Ovary (tissue), 10 donors: ENCODE measurements at places on chromosomes 1 and 21. TPM values are rescaled to one million over a fixed set of nuclear protein-coding genes. Genes with fewer than 3 reads are reported as not detected.

- no peaks in the 10 kb centered on the region for H3K27me3 ChIP-seq
- no peak for DNase-seq
- H3K27ac ChIP-seq: no peak overlapping the region
- no peaks in the 10 kb centered on the region for H3K36me3 ChIP-seq
- peaks cover 10% of the 10 kb centered on the region for H3K4me1 ChIP-seq
These were observed 145.8 kb upstream of the ERRFI1 start for GRCh38 chr1:8171751-8172464.

DNA sequence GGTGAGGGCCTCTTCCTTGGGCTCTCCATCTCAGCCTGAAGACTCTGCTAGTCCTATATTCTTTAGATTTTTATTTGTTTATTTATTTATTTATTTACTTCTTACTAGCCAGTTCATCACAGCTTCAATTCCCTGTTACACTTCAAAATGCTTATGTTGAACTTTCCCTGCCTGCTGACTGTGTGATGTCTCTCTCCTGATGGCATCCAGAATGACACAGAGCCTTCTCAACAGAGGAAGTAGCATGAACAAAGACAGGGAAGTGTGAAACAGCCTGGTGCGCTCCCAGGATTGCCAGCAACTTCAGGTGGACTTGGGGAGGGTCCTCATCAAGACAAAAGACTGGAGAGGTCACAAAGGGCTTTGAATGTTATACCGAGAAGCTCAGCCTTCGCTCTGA lies 4.3 kb upstream of the IPO13 start:
- no peak overlapping the region for H3K27ac ChIP-seq
- H3K36me3 ChIP-seq: no peaks in the 10 kb centered on the region
- no peak for DNase-seq
- no peak overlapping the region for H3K4me3 ChIP-seq
- H3K4me1 ChIP-seq: peaks cover under 1% of the 10 kb centered on the region
- no peaks in the 10 kb centered on the region for H3K27me3 ChIP-seq

- H3K27me3 ChIP-seq: no peaks in the 10 kb centered on the region
- H3K36me3 ChIP-seq: no peaks in the 10 kb centered on the region
- DNase-seq: no peak
These were observed 57.5 kb upstream of the KIAA0040 start for GRCh38 chr1:175250027-175250426.

- DNase-seq: no peak
- H3K36me3 ChIP-seq: no peaks in the 10 kb centered on the region
- H3K27ac ChIP-seq: no peak overlapping the region
- H3K4me1 ChIP-seq: peaks cover 5% of the 10 kb centered on the region
- H3K27me3 ChIP-seq: no peaks in the 10 kb centered on the region
These were observed 23.6 kb upstream of the DUSP10 start for GRCh38 chr1:221765527-221765926.

- H3K4me1 ChIP-seq: no peaks in the 10 kb centered on the region
- no peak for DNase-seq
- H3K36me3 ChIP-seq: no peaks in the 10 kb centered on the region
- no peaks in the 10 kb centered on the region for H3K27me3 ChIP-seq
These were observed 22.8 kb downstream of the LHX4 start for GRCh38 chr1:180252638-180253536.

GRCh38 chr1:69413129-69413528 lies 154.6 kb upstream of the LRRC7 start:
- H3K36me3 ChIP-seq: no peaks in the 10 kb centered on the region
- no peak for DNase-seq

GRCh38 chr1:52659851-52660596 lies 27.1 kb downstream of the SHISAL2A start:
- H3K27me3 ChIP-seq: no peaks in the 10 kb centered on the region
- no peak overlapping the region for H3K27ac ChIP-seq
- no peak for DNase-seq

- no peak for DNase-seq
- no peak overlapping the region for H3K4me3 ChIP-seq
- no peak overlapping the region for H3K27ac ChIP-seq
- no peaks in the 10 kb centered on the region for H3K36me3 ChIP-seq
- H3K4me1 ChIP-seq: no peaks in the 10 kb centered on the region
These were observed 143.0 kb downstream of the ELAVL4 start for GRCh38 chr1:50251702-50252101.

GRCh38 chr1:165862448-165862847 lies 35.0 kb downstream of the UCK2 start:
- no peak overlapping the region for H3K4me3 ChIP-seq
- no peak for DNase-seq
- no peak overlapping the region for H3K27ac ChIP-seq

- peak within 1 kb of the TSS; percentile 23 for H3K4me3 ChIP-seq
- H3K27ac ChIP-seq: no peak within 1 kb of the TSS
- H3K4me1 ChIP-seq: peaks cover 2% of the 10 kb centered on the region
- H3K27me3 ChIP-seq: no peaks in the 10 kb centered on the region
These were observed at the start of gene CHD5 for GRCh38 chr1:6180268-6180706. Gene CHD5 (minus strand): TSS chr1:6180321. CDS start chr1:6180023, 298 bp downstream.

GRCh38 chr1:229127301-229127700 lies 143.6 kb upstream of the RAB4A start:
- H3K4me1 ChIP-seq: no peaks in the 10 kb centered on the region
- H3K27ac ChIP-seq: no peak overlapping the region
- no peak for DNase-seq
- H3K4me3 ChIP-seq: no peak overlapping the region
- no peaks in the 10 kb centered on the region for H3K36me3 ChIP-seq
- H3K27me3 ChIP-seq: no peaks in the 10 kb centered on the region

DNA sequence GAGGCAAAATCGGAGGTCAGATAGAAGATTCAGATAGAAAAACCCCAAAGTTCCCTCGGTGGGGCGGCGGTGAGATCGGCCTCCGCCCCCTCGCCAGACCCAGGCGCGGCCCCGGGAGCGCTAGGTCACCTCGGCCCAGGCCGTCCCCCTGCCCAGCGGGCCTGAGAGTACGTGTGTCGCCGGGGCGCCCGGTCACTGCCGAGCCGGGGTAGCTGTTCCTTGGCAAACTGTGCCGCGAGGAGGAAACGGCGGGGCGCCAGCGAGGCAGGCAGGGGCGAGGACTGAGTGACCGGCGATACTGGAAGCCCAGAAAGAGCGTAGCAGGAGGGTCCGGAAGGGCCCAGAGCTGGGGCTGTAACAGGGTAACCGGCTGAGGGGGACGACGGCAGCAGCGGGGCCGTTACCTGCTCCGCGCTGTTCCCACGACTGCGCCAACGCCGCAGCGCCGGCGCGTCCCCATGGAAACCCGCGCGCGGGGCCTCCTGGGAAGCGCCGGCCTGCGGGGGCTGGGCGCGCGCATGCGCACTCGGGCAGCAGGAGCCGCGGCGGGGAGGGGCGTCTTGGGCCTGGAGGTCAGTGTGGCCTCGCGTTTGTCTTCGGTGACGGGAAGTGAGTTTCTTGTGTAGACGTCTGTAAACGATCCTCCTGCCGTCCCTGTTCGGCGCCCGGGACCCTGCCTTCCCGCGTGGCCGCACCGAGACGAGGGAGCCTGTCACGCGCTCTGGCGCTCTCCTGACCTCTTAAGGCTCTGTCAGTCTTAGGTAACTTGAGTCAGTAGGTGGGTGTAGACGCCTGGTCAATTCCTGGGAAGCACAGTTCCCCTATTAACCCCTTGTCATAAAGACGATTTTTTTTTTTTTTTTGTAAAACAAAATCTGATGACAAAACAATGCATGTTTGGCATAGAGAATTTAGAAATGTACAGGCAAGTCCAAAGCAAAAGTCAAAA lies at the start of gene LCA5L:
TSS of gene LCA5L (minus strand) at position 458 of the 949 bp plus-strand sequence. CDS start 17,285 bp downstream, outside the sequence.
- no peaks in the 10 kb centered on the region for H3K27me3 ChIP-seq
- peak within 1 kb of the TSS; percentile 76 for H3K27ac ChIP-seq
- H3K36me3 ChIP-seq: no peaks in the 10 kb centered on the region
- peak; percentile 95 for DNase-seq
- peaks cover 4% of the 10 kb centered on the region for H3K4me1 ChIP-seq

DNA sequence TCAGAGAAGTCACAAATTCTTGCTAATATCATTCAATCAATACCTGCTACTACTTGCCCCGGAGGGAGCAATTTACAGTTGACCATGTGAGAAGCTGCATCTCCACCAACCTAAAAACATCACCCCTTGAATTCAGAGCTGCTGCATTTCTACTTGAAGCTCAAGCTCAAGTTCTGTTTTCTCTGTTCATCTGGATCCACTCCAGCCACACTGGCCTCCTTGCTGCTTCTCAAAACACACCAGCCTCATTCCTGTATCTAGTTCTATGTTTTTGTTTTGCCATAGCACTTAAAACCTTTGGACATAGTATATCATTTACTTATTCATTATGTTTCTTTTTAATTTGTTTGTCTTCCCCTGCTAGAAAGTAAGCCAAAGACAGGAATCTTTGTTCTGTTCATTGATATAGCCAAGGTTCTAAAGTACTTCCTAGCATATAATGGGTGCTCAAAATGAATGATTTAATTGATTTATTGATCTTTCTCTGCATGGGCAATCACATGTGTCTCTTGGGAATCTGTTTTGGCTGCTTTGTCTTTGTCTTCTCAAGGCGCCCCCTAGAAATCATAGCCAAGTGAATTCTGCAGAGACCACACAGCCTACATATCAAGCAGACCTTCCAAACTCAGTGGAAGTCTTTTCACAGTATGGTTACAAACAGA lies 23.6 kb downstream of the SYF2 start:
- H3K36me3 ChIP-seq: no peaks in the 10 kb centered on the region
- H3K4me1 ChIP-seq: no peaks in the 10 kb centered on the region
- DNase-seq: no peak

DNA sequence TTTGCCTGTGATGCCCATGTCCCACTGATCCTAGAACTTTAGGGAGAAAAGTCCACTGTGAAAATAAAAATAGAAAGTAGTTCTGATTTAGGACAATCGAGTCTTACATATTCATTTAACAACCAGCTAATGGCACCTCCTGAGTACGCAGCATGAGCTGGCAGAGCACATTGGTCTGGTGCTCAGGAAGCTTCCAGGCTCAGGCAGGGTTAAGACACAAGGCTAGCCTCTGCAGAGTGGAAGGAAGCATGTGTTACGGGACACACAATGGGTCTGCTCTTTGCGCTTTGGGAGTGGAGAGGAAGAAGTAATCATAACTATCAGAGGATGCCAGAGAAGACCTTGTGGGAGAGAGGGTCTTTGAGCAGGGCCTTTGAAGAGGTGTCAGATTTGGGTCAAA lies 4.2 kb upstream of the KLHDC8A start:
- H3K4me3 ChIP-seq: no peak overlapping the region
- H3K27me3 ChIP-seq: no peaks in the 10 kb centered on the region
- peak overlapping the region; percentile 84 for H3K27ac ChIP-seq
- no peaks in the 10 kb centered on the region for H3K36me3 ChIP-seq

GRCh38 chr1:157415661-157416060 lies 136.7 kb downstream of the FCRL5 start:
- no peaks in the 10 kb centered on the region for H3K4me1 ChIP-seq
- no peak for DNase-seq
- no peak overlapping the region for H3K27ac ChIP-seq

GRCh38 chr1:11204396-11205190 lies 15.4 kb downstream of the ANGPTL7 start:
- no peak overlapping the region for H3K4me3 ChIP-seq
- peaks cover 3% of the 10 kb centered on the region for H3K4me1 ChIP-seq
- H3K36me3 ChIP-seq: no peaks in the 10 kb centered on the region
- DNase-seq: no peak
- no peak overlapping the region for H3K27ac ChIP-seq

GRCh38 chr1:109275706-109276345 lies 7.1 kb downstream of the PSRC1 start:
- no peaks in the 10 kb centered on the region for H3K4me1 ChIP-seq
- H3K36me3 ChIP-seq: no peaks in the 10 kb centered on the region
- no peak overlapping the region for H3K27ac ChIP-seq
- no peak for DNase-seq

DNA sequence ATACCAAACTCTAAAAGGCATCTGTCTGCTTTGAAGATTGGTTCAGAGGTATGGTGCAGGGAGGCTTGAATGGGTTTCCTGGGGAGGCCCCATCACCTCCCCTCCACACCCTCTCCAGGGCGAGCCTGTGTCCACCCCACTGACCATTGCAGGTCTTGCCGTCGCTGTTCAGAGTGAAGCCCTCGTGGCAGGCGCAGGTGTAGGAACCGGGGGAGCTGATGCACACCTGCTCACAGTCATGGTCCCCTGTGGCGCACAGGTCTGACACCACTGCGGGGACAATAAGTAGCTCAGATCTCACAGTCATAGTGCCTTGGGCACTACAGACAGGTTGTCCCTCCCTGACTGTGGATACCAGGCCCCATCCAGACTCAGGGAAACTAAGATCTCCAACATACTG lies 6.7 kb downstream of the MATN1 start:
- no peaks in the 10 kb centered on the region for H3K36me3 ChIP-seq
- H3K27me3 ChIP-seq: no peaks in the 10 kb centered on the region
- no peak for DNase-seq
- no peak overlapping the region for H3K27ac ChIP-seq

DNA sequence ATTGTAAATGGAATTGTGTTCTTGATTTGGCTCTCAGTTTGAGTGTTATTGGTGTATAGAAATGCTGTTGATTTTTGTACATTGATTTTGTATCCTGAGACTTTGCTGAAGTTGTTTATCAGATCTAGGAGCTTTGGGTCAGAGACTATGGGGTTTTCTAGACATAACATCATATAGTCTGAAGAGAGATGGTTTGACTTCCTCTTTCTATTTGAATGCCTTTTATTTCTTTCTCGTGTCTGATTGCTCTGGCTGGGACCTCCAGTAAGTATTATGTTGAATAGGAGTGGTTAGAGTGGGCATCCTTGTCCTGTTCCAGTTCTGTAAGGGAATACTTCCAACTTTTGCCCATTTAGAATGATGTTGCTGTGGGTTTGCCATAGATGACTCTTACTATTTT lies 39.1 kb upstream of the ANGPTL1 start:
- H3K36me3 ChIP-seq: no peaks in the 10 kb centered on the region
- H3K27ac ChIP-seq: no peak overlapping the region
- H3K27me3 ChIP-seq: no peaks in the 10 kb centered on the region
- H3K4me1 ChIP-seq: no peaks in the 10 kb centered on the region

DNA sequence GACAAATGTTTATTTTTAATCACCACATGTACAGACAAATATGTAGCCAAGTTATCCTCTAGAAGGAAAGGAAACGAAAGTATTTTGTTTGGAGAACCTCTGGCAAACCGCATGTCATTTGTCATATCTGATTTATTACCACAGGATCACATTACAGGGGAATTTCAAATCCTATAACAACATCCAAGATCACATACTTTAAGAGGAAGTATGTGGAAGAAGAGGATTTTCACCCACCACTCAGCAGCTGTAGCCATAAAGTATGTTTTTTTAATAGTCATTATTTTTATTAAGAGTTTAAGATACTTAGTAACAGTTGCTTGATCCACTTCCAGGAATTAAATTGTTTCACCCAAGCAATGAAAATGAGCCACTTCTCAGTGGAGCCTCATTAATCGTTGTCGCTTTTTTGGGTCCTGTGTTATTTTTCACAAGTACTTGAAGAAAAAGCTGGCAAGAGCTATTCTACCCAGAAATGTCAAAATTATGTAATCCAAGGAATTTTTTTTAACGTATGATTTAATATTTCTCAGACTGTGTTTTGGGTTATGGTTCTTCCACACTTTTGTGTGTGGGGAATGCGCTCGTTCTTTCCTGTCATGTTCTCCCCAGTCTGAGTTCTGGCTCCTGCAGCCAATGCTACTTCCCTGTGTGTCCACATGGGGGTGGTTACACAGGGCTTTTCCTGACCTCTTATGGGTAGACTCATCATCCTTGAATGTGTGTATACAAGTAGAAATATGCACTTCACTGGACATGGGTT lies 6.9 kb downstream of the SERTAD4 start:
- H3K4me3 ChIP-seq: no peak overlapping the region
- H3K36me3 ChIP-seq: no peaks in the 10 kb centered on the region
- H3K4me1 ChIP-seq: peaks cover 7% of the 10 kb centered on the region
- no peaks in the 10 kb centered on the region for H3K27me3 ChIP-seq
- no peak overlapping the region for H3K27ac ChIP-seq
- no peak for DNase-seq

ADAM30 gene
- total RNA-seq: not detected

NR0B2 gene
- 0.18 TPM for total RNA-seq

MAP3K6 gene
- total RNA-seq: 32.0 TPM

PPM1J gene
- 6.3 TPM for total RNA-seq

TAL1 gene
- total RNA-seq: 2.1 TPM

GPA33 gene
- not detected for total RNA-seq

TRAF3IP3 gene
- 2.0 TPM for total RNA-seq
